ENCODE measurements at places on chromosomes 12 and 14.

DNA sequence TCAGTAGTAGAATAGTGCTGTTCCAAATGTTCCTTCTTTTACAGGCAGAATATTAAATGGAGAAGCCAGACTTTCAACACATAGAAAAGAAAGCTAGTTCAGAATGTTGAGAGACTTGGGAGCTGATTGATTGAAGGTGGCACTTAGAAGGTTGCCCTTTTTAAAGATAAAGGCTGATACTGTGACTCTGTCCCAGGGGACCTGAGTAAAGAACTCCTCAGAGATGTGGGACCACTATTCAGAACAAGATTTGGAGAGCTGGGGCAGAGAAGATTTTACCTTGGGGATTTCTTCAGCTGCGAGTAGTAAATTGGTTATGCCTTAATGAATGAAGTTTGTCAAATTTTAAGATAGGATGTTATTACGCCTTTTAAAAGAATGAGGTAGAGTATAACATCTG lies 21.4 kb upstream of the BTG1 start:
- DNase-seq, result no peak

- DNase-seq, result no peak
Observed at GRCh38 chr14:22648506-22648905, 4.4 kb upstream of the OR6J1 start.

DNA sequence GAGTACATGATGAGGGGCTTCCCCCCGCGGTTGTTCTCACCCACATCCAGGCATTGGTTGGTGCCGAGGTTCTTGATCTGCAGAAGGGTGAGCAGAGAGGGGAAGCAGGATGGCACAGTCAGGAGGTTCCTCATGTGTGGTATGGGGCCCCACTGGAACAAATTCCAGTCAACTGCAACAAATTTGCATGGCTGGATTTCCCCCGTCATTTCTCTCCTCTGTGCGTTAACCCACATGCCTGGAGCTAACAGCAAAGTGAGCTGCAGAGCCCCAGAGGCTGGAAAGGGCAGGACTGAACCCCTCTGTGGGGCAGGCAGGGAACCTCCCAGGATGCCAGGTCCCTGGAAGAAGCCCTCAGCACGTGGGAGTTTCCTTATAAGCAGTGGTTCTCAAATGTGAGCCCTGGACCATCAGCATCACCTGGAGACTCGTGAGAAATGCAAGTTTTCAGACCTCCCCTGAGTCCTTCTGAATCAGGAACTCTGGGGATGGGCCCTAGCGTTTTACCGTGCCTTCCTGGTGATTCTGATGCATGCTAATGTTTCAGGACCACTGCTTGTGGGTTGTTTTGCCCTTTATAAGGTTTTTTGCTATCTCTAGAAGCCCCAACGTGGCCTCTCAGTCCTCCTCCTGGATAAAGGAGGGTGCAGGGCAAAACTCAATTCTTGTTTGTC lies 11.0 kb upstream of the CELA1 start:
- DNase-seq, result no peak

- DNase-seq, result no peak
Observed at GRCh38 chr12:105351523-105351922, 21.0 kb downstream of the C12orf75 start.

DNA sequence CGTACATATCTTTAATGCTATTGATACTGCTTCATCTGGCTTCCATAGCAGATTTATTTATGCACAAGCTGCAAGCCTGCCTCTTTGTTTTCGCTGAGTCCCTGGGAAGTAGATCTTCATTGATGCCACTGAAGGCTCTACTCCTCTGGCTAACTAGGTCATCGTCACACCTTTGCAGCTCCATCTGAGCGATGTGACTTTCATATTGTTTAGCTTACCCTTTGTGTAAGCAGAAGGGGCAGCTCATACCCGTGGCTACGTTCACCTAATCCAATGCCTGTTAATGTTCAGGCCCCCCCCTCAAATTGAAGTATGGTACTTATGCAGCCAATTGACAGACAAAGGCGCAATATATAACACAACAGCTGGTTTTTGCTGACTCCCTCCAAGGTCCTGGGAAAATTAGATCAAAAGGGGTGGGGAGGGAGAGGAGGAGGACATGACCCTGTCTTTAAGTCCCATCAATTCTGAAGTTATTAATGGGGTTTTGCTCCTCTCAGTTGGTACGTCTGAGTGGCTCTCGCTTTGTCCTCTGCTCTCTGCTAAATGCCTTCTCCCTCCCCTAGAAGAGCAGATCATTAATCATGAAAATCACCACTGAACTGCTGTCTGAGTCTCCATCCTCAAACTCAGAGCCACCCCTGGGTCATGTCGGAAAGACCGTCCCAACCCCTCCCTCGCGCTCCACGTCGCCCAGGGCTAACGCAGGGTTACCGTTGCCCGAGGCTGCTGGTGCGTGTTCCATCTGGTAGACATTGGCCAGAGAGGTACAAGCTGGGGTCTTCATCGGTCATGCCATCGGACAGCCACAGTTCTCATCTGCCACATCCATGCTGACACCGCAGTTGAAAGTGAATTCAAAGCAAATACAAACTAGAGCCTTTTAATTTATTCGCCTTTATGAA lies 128.8 kb downstream of the ADGRD1 start:
- no peak for DNase-seq

GRCh38 chr12:41034686-41035085 lies 153.4 kb upstream of the PDZRN4 start:
- no peak for DNase-seq

GRCh38 chr12:47267571-47267970 lies 187.8 kb upstream of the AMIGO2 start:
- no peak for DNase-seq

DNA sequence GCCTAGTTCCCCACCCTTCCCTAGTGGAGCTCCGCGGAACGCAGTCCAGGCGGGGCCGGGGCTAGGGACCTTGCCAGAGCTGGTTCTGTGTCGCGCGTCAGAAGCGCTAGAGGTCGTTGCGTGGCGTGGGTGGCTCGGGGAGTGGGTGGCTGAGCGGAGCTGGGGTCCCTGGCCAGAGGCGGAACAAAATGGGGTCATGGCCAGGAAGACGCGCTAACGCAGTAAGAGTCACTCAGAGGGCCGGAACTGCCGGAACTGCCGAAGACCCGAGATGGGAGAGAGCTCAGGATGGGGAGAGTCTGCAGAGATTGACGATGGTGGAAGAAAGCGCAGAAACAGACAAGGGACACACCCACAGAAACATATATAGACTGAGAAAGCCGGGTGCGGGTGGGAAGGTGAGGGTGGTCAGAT lies 4.8 kb downstream of the DGKA start:
- no peak for DNase-seq

GRCh38 chr12:125142601-125143000 lies 77.4 kb downstream of the AACS start:
- DNase-seq, result no peak

GRCh38 chr14:80946797-80947196 lies 5.3 kb upstream of the CEP128 start:
- no peak for DNase-seq

- no peak for DNase-seq
Observed at GRCh38 chr12:29614694-29615325, 117.3 kb upstream of the OVCH1 start.

DNA sequence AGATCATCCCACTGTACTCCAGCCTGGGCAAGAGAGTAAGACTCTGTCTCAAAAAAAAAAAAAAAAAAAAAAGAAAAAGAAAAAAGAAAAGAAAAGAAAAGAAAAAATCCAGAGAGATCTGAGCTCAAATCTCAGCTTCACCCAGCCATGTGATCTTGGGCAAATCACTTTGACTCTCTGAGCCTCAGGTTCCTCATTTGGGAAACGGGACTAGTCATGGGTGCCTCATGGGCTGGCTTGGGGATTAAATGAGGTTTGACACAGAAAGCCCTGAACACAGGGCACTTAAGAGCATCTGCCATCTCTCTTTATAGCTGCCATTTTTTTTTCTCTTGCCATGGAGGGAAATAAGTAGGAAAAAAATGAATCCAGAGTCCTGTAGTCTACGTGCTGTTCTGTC lies 86.2 kb upstream of the MYL2 start:
- DNase-seq, result no peak

DNA sequence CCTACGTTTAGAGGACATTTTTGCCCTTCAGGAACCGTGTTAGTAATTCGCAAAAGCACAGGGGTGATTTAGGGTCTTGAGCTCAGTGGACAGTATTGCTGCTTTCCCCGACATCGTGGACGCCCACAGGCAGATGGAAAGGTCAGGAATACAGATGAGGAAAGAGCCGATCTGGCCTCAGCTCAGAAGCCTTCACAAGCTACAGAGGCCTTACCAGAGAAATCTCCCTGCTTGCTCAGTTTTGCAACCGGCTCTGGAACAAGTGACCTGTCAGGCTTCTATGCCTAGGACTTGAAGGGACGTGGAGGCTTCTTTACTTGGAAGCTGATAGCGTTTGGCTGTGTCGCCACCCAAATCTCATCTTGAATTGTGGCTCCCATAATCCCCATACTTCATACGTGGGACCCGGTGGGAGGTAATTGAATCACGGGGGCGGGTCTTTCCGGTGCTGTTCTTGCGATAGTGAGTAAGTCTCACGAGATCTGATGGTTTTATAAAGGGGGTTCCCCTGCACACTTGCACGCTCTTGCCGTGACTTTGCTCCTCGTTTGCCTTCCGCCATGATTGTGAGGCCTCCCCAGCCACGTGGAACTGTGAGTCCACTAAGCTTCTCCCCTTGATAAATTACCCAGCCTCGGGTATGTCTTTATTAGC lies 332.5 kb downstream of the MED13L start:
- DNase-seq, result no peak

GRCh38 chr12:12182703-12183365 lies 84.0 kb downstream of the LRP6 start:
- no peak for DNase-seq

GRCh38 chr14:79820866-79821535 lies 390.3 kb downstream of the DIO2 start:
- no peak for DNase-seq

DNA sequence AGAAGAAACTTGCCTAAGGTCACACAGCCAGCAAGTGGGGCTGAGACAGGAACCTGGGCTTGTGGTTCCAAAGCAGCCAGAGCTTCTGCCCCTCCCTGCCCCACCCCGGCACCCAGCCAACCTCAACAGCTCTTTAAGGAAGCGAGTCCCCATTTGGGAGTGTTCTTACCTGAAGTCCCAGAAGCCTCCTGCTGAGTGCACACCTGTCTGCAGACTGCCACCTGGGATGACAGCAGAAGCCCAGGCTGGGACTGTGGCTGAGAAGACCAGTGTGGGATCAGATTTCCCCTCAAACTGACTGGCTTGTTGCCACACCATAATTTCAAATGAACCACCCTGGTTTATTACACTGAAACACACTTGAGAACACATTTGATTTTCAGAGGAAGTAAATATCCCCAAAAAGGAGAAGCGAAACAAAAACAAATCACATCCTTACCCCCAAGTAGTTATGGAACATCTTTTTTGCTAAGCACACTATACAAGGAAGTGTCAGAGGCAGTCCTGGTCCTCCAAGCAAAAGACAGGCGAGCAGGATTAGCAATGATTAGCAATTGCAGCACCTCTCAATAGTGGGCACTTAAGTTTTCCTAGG lies 6.3 kb upstream of the RIN3 start:
- no peak for DNase-seq

DNA sequence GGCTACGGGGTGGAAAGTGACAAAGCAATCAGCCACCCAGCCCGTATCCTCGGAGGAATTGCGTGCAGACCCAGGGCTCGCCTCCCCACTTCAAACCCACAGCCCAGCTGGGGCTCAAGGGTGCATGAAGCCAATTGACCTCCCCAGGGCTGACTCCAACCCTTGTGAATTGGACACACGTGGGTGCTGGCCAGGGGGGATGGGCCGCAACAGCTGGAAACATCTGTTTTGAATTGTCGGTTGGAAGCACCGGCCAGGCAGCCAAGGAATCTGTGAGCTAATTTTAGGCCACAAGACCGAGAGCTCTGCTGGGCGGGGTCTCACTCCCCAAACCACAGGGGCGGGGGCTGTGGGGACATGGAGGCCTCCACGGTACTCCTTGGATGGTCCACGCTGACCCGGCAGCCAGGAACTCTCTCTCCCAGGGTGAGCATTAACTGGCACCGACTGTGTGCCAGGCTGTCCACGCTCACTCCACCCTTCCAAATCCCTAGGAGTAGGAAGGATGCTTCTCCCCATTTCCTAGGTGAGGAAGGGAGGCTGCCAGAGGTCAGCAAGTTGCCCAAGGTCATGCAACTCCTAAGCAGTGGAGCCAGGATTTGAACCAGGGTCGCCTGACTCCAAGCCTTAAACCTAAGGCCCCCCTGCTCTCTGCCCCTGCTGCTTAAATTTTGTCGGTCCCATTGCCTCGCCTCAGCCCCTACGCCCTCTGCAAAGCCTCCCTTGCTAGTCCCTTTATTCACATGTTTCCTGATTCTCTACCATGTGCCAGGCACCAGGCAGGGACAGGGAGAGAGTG lies 11.9 kb upstream of the TMEM119 start:
- no peak for DNase-seq

DNA sequence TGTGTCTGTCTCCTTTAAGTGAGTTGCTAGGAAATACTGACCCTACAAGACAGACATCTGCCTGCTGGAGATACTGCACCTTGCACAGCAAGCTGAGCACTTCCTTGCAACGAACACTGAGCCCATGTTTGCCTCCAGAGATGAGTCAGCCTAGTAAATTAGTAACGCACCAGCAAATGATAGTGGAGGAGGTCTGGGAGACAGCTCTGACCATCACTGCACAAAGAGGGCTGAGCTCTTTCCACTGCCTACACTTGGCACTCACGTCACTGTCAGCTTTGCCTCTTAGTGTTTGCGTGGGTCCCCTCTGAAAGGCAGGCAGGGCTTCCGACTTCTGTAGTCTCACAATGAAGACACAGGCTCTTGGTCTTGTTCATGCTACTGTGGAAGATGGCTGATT lies 109.0 kb downstream of the APAF1 start:
- no peak for DNase-seq

- DNase-seq, result no peak
Observed at GRCh38 chr12:126519833-126520232, 1454.6 kb downstream of the AACS start.

DNA sequence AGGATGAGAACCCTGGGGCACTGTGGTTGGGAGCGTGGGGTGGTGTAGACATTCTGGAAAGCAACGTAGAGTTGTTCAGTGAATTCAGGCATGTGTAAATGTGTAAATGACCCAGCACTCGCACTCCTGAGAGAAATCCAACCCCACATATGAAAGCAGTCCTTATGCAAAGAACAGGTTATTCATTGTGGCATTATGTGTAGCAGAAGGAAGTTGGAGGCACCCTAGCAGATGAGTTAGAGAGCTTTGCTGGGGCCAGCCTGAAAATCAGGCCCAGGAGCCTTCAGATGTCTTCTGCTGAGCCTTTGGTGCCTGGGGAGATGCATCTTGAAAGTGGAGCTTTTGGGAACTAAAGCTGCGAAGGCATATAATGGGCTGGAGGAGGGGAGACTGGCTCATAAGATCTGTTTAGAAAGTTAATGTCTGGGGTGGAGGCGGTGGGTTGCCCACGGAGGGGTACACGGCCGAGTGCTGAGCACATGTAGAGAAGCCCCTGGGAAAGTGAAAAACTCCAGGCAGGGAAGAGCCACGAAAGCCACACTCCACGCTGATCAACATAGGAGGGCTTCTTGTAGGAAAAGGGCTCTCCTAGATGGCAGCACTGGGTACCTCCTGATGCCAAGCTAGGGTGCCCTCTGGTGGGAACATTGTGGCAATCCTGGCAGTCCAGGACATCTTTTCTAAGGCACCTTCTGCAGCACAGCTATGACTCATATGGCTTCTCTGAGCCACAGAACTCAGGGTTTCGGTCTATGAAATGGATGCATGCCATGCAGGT lies 6.0 kb upstream of the KRT83 start:
- peak; percentile 81 for DNase-seq
